ENCODE measurements at places on chromosomes 2 and 18. TPM values are rescaled to one million over a fixed set of nuclear protein-coding genes. Genes with fewer than 3 reads are reported as not detected.

The FOXD4L1 gene
- total RNA-seq, result 0.18 TPM

The ABHD3 gene
- total RNA-seq, result 18.8 TPM

GRCh38 chr2:240297256-240298116 is 138.0 kb upstream of the GPC1 start:
- no peaks in the 10 kb centered on the region for H3K36me3 ChIP-seq
- no peak overlapping the region for H3K4me3 ChIP-seq
- no peak for DNase-seq
- no peaks in the 10 kb centered on the region for H3K4me1 ChIP-seq
- H3K27me3 ChIP-seq, result peaks cover 4% of the 10 kb centered on the region

GRCh38 chr2:118843483-118844132 is 3.8 kb downstream of the EN1 start:
- H3K36me3 ChIP-seq, result peaks cover 2% of the 10 kb centered on the region
- peaks cover 92% of the 10 kb centered on the region for H3K27me3 ChIP-seq
- H3K27ac ChIP-seq, result no peak overlapping the region
- H3K4me3 ChIP-seq, result no peak overlapping the region
- H3K4me1 ChIP-seq, result peaks cover 21% of the 10 kb centered on the region

The MAP2 gene
- not detected for total RNA-seq

- peaks cover 14% of the 10 kb centered on the region for H3K36me3 ChIP-seq
- H3K27ac ChIP-seq, result no peak overlapping the region
- no peaks in the 10 kb centered on the region for H3K27me3 ChIP-seq
Measured at GRCh38 chr2:18925296-18925695, 335.9 kb upstream of the NT5C1B start.

- H3K4me1 ChIP-seq, result peaks cover 9% of the 10 kb centered on the region
- H3K4me3 ChIP-seq, result no peak overlapping the region
- peaks cover 6% of the 10 kb centered on the region for H3K36me3 ChIP-seq
- no peak overlapping the region for H3K27ac ChIP-seq
- DNase-seq, result no peak
- no peaks in the 10 kb centered on the region for H3K27me3 ChIP-seq
Measured at GRCh38 chr2:205058409-205058808, 513.1 kb downstream of the PARD3B start.

DNA sequence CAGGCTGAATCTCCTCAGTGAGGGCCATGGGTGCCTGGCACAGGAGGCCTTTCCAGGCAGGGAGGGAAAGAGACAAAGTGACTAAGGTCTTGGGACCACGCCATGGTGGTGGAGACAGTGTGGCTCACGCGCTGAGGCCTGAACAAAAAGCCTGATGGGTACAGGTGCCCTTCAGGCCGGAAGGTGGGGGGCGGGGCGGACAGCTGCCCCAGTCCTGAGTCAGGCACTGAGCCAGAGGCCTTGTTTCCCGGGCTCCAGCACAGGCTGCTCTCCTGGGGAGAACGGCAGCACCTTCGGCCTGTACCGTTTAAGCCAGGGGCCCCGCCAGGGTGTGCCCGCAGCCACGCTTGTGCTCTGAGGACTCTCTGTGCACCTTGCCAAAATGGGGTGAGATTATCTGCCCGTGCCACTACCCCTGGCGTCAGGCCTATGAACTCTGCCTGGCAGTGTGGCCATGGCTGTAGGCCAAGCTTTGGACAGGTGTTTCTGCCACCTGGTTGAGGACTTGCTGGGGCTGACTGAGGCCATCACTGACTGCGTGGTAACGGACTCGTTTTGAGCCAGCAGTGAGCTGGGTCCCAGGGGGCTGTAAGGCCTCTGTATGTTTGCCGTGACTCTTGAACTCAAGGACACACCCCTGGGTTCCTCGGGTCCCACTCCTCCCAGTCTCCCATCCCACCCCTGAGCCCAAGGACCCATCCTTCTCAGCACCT is 31.7 kb upstream of the DNMT3A start:
- peaks cover 9% of the 10 kb centered on the region for H3K36me3 ChIP-seq
- no peak overlapping the region for H3K4me3 ChIP-seq
- H3K4me1 ChIP-seq, result peaks cover 19% of the 10 kb centered on the region
- no peak overlapping the region for H3K27ac ChIP-seq
- no peak for DNase-seq
- H3K27me3 ChIP-seq, result no peaks in the 10 kb centered on the region

The C18orf63 gene
- not detected for total RNA-seq

GRCh38 chr2:200147371-200147770 is 159.1 kb upstream of the SPATS2L start:
- no peak overlapping the region for H3K4me3 ChIP-seq
- DNase-seq, result no peak
- H3K27ac ChIP-seq, result no peak overlapping the region
- H3K4me1 ChIP-seq, result no peaks in the 10 kb centered on the region
- no peaks in the 10 kb centered on the region for H3K36me3 ChIP-seq

GRCh38 chr2:62177392-62178049 is 18.4 kb upstream of the B3GNT2 start:
- H3K27ac ChIP-seq, result no peak overlapping the region
- H3K36me3 ChIP-seq, result no peaks in the 10 kb centered on the region
- peaks cover 4% of the 10 kb centered on the region for H3K4me1 ChIP-seq
- no peak overlapping the region for H3K4me3 ChIP-seq
- H3K27me3 ChIP-seq, result no peaks in the 10 kb centered on the region

- H3K4me3 ChIP-seq, result no peak overlapping the region
- no peak overlapping the region for H3K27ac ChIP-seq
- peaks cover 19% of the 10 kb centered on the region for H3K4me1 ChIP-seq
- DNase-seq, result no peak
Measured at GRCh38 chr2:12610314-12610713, 106.4 kb upstream of the TRIB2 start.

DNA sequence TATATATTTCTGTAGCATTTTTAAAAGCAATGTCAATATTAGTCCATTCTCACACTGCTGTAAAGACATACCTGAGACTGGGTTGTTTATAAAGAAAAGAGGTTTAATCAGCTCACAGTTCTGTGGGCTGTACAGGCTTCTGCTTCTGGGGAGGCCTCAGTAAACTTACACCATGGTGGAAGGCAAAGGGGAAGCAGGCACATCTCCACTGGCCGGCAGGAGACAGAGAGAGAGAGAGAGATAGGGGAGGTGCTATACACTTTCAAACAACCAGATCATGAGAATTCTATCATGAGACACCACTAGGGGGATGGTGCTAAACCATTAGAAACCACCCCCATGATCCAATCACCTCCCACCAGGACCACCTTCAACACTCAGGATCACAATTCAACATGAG is 43.1 kb downstream of the CHMP3 start:
- no peak overlapping the region for H3K27ac ChIP-seq
- no peaks in the 10 kb centered on the region for H3K36me3 ChIP-seq
- H3K4me3 ChIP-seq, result no peak overlapping the region
- no peaks in the 10 kb centered on the region for H3K27me3 ChIP-seq
- peaks cover 1% of the 10 kb centered on the region for H3K4me1 ChIP-seq
